ENCODE measurements at places on chromosomes 1 and 21.

- H3K27me3 ChIP-seq, result no peaks in the 10 kb centered on the region
- no peak overlapping the region for H3K4me3 ChIP-seq
- no peaks in the 10 kb centered on the region for H3K4me1 ChIP-seq
- H3K36me3 ChIP-seq, result no peaks in the 10 kb centered on the region
- no peak for DNase-seq
Measured at GRCh38 chr1:74579425-74579824, 67.0 kb upstream of the LRRC53 start.

DNA sequence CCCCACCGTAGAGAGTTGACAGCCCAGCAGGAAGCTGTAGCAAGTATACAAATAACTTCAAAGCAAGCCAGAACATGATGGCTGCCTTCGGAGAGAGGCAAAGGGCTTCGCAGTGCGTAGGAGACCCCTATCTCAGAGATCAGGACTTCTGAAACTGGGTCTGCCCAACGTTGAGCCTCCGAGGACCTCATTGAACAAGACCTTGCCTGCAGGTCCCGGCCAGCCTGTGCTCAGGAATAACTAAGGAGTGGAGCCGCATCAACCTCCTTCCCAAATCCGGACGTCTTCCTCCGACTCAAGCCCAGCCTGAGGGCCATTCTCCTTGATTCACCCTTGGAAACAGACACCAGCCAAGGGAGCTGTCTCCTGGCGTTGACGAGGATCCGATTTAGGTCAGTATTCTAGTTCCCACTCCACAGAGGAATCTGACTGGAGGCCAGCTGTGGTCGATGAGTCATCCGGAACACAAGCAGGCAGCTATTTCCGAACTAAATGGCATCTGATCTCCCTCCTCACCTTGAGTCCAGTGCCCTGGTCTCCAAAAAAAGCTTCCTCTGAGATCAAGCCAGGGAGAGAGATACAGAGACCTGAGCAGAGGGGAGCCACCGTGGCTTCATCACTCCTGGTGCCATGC, 166.5 kb upstream of the COA6 start:
- no peak for DNase-seq
- H3K4me3 ChIP-seq, result no peak overlapping the region
- no peak overlapping the region for H3K27ac ChIP-seq
- no peaks in the 10 kb centered on the region for H3K27me3 ChIP-seq
- H3K36me3 ChIP-seq, result no peaks in the 10 kb centered on the region

GRCh38 chr1:156953571-156953970, 33.1 kb downstream of the LRRC71 start:
- H3K27ac ChIP-seq, result no peak overlapping the region
- H3K4me3 ChIP-seq, result no peak overlapping the region
- no peaks in the 10 kb centered on the region for H3K4me1 ChIP-seq

DNA sequence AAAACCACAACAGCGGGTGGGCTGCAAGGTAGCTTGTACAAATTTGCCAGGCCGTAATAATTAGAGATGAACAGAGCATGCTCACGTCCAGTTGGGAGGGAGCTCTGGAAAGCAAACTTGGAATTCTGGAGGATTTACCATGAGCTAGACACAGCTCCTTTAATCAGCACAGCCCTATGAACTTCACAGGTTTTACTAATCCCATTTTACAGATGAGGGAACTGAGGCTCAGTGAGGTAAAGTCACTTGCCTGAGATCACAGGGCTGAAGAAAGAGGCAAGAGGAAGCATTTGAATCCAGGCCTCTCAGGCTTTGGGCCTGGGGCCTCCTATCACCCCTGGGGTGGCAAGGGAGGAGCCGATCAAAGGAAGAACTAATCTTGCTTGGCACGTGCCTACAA, 24.0 kb downstream of the PAX7 start:
- H3K27me3 ChIP-seq, result peaks cover 34% of the 10 kb centered on the region
- H3K36me3 ChIP-seq, result no peaks in the 10 kb centered on the region
- DNase-seq, result no peak
- H3K4me1 ChIP-seq, result no peaks in the 10 kb centered on the region

- no peak for DNase-seq
- peaks cover 39% of the 10 kb centered on the region for H3K4me1 ChIP-seq
- H3K27me3 ChIP-seq, result no peaks in the 10 kb centered on the region
- H3K27ac ChIP-seq, result no peak overlapping the region
Measured at GRCh38 chr1:226650236-226650841, 88.7 kb downstream of the ITPKB start.

Data from upper lobe of left lung (tissue), 6 donors.